ENCODE measurements at places on chromosomes 6 and 20.

GRCh38 chr6:34888514-34888856, 570 bp upstream of the ANKS1A start:
- DNase-seq: no peak

- no peak for DNase-seq
Measured at GRCh38 chr6:1767481-1768246, 157.9 kb downstream of the FOXC1 start.

GRCh38 chr20:60482221-60483008, 524.2 kb downstream of the CDH26 start:
- DNase-seq: no peak

DNA sequence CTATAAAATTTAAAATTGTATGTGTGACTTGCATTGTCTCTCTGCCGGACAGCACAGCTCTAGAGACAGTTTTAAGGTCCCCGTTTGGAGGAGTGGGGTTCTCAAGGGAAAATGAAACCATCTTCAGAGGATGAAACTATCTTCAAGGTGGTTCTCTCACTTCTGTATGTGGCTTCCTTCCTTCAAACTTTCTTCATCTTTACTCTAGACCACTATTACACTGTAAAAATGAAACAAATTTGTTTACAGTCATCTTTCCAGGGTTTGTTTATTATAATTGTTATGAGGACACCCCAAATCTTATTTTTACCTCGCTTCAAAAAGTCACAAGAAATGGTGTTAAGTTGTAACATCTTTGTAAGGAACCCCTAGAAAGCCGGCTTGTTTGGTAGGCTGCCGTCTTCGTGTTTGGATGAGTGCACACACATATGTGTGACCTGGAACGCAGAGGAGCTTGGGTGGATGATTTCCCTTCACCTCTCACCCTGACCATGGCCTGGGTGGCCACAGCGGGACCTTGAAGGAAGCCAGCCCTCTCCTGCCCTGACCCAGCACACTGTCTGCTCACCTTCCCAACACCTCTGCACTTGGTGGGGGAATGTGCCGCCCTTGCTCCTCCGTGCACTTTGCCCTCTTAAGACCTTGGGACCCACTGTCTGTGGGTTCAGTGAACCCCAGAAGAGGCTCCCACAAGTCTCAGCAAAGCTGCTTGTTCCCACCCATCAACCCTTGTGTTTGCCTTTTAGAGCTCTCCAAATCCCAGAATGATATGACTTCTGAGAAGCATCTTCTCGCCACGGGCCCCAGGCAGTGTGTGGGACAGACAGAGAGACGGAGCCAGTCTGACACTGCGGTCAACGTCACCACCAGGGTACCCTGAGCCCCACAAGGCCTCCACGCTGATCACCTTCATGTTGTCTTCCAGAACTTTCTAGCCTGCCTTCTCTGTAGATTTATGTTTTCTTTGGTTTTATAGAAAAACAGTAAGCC, 67.8 kb downstream of the SYTL3 start:
- no peak for DNase-seq

GRCh38 chr20:5463007-5463686, 146.4 kb upstream of the PROKR2 start:
- DNase-seq: no peak

DNA sequence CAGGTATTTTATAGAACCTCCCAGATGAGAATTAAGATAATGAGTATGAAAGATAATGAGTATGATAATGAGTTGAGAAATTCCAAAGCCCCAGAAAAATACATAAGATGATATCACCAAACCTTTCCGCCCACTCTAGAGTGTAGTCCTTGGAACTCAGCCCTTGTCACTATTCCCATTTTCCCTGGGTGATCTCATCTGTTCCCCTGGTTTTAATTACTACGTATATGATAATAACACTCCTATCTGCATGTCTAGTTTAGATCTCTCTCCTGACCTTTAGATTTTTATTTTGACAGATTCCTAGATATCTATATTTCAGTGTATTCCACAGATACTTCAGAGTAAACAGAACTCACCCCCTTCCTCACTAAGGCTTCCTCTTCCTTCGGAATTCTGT, 51.0 kb upstream of the ASIP start:
- no peak for DNase-seq

Measured in stimulated activated CD4-positive, alpha-beta T cell treated with anti-CD3 and anti-CD28 coated beads, TNF-alpha, amount 100 ng/mL, for 1 hour (primary cell).